ENCODE measurements at places on chromosomes 7 and 10. TPM values are rescaled to one million over a fixed set of nuclear protein-coding genes. Genes with fewer than 3 reads are reported as not detected.
A peak's percentile ranks its signal among the peaks of the same experiment; 100 is the strongest.

DNA sequence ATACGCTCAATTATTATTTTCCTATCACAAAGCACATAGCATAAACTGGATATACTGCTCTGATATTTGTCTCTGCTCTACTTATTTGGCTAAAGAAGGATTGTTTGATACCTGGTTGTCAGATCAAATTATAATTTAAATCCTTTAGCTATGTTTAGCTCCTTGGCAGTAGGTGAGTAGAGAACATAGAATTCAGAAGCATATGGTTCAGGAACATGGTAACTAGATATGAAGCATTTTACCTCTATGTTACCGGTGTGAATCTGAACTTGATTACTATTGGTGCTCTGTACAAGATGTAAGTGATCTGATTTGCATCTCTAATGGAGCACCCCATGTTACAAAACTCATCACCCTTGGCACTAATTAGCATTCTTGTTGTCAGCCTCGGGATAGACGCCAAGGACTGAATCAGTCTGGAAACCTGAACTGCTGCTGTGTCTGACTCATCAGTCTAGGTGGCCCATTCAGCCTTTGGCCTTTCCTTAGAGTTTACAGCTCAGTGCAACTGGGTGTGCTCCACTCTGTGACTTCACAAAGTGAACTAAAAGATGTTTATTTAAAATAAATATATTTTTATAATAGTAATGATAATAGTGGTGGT, 12.3 kb upstream of the MYPN start:
- peak; percentile 37 for DNase-seq

- peak; percentile 53 for DNase-seq
Observed at GRCh38 chr7:74355091-74355490, 65.9 kb downstream of the CLIP2 start.

DNA sequence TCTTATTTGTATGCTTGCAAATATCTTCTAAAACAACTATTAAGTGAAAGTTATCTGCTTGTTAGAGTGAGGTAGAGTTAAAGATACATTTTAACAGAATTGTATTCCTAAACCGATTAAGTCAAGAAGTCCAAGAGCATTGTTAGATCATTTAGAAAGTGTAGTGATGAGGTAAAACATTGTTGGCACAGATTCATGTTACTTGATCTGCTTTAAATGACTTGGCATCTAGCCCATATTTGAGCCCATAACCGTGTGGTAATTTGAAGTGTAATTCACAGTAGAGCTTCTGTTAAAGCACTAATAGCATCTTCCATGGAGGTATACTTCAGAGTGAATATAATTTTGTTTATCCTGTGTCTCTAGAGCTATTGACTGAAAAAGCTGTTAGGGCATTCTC, 62.1 kb downstream of the PTEN start:
- no peak for DNase-seq

- DNase-seq: no peak
Observed at GRCh38 chr10:90701428-90701827, 156.4 kb downstream of the HTR7 start.

Gene WNT8B
- not detected for total RNA-seq
